ENCODE measurements at places on chromosomes 12 and 14. TPM values are rescaled to one million over a fixed set of nuclear protein-coding genes. Genes with fewer than 3 reads are reported as not detected.

The PIANP gene
- total RNA-seq, result 0.36 TPM

GRCh38 chr12:125852679-125853078 lies 787.4 kb downstream of the AACS start:
- no peak for DNase-seq

The BHLHE41 gene
- total RNA-seq, result 6.3 TPM

The SLC39A5 gene
- total RNA-seq, result not detected

GRCh38 chr14:23438101-23438971 lies 2.9 kb upstream of the MYH7 start:
- no peak for DNase-seq

DNA sequence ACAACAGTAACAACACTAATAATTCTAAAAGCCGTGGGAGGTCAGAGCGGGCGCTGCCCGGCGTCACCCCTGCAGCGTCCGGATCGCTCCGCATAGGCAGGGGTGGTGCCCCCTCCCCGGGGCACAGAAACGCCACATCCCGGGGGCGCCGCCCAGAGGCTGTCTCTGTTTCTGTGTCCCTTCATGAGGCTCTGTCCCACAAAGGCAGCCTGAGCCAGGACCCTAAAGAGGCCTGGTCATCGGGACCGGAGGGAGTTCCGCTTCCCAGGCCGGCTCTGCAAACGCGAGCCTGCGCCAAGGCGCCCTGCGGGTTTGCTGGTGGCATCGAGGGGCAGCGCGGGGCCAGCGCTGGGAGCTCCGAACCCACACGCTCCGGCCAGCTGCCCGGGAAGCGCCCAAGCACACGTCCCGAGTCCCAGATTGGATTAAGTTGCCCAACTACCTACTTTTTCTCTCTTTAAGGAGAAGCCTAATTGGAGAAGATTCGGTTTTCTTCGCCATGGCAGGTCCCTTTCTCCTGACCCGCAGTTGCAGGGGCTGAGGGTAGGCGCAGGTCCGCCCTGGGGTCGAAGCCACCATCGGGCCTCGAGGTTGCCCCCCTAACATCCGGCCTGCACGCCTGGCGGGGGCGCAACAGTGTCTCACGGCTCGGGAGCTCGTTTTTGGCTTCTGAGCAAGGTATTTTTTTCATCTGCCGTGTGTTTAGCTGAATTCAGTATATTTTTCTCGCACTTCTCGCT lies 421.7 kb downstream of the VRK1 start:
- DNase-seq, result no peak

The TAS2R50 gene
- 1.8 TPM for total RNA-seq

GRCh38 chr12:42213954-42214426 lies 24.1 kb downstream of the YAF2 start:
- DNase-seq, result no peak

- DNase-seq, result no peak
Observed at GRCh38 chr14:61260939-61261776, 20.0 kb downstream of the TMEM30B start.

GRCh38 chr14:69631509-69631908 lies 20.1 kb downstream of the SUSD6 start:
- DNase-seq, result no peak

The KRT1 gene
- total RNA-seq, result not detected

GRCh38 chr12:93895089-93895445 lies 217.9 kb downstream of the CRADD start:
- no peak for DNase-seq

The CCDC196 gene
- total RNA-seq, result not detected

DNA sequence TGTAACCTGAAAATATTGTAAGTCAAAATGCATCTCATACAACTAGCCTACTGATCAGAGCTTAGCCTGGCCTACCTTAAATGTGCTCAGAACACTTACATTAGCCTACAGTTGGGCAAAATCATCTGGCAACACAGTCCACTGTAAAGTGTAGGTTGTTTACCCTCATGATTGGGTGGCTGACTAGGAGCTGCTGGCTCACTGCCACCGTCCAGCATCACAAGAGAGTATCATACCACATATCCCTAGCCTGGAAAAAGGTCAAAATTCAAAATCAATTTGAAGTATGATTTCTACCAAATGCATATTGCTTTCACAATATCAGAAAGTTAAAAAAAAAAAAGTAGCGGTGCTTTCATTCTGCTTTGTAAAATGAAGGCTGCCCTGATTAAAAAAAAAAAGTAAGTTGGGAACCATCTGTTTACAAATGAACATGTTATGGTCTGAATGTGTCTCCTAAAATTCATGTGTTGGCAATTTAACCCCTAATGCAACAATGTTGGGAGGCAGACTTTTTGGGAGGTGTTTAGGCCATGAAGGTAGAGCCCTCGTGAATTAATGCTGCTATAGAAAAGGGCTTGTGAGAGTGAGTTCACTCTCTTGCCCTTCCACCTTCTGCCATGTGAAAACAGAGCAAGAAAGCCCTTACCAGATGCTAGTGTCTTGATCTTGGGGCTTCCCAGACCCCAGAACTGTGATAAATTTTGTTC lies 211.8 kb downstream of the PPM1H start:
- DNase-seq, result no peak

DNA sequence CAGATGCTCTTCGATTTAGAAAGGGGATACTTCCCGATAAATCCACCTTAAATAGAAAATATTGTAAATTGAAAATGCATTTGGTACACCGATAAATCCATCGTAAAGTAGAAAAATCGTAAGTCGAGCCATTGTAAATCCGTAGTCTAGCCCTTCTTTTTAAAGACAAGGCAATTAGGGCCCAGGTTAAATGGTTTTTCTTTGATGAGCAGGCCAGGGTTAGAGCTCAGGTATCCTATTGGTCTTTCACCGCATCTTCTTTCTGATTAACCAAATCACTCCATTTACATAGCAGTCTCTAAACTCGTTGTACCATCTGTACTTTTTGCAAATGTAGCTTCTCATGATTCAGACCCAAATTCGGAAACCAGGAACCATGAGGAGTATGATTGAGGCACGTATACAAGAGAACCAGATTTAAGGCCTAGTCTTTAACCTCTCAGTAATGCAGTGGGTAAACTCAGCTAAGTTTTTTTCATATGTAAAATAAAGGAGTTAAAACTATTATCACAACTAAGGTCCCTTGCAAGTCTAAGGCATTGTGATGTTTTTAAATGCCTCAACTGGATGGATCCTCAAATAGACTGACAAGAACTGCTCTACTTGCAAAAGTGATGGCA lies 2.2 kb upstream of the YAF2 start:
- no peak for DNase-seq

- no peak for DNase-seq
Observed at GRCh38 chr12:81005606-81006005, 67.9 kb upstream of the LIN7A start.

The SERPINA10 gene
- total RNA-seq, result not detected

The TSHR gene
- total RNA-seq, result not detected

- DNase-seq, result no peak
Observed at GRCh38 chr14:63460680-63461369, 82.4 kb downstream of the PPP2R5E start.

DNA sequence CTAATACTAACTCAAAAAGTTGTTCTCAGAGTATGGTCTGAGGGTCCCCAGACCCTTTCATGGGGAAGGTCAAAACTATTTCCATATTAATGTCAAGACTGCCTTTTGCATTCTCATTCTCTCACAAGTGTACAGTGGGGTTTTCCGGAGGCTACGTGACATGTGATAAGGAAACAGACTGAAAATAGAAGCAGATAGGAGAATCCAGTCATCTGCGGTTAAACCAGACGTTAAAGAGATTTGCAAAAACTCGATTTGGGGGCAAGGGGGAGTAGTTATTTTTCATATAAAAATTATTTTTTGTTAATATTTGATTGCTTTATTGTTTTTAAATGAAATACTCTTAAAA lies 1.0 kb upstream of the NAP1L1 start:
- no peak for DNase-seq

All from sigmoid colon (tissue), 7 donors.